ENCODE measurements at places on chromosomes 5 and 9. TPM values are rescaled to one million over a fixed set of nuclear protein-coding genes. Genes with fewer than 3 reads are reported as not detected.

DNA sequence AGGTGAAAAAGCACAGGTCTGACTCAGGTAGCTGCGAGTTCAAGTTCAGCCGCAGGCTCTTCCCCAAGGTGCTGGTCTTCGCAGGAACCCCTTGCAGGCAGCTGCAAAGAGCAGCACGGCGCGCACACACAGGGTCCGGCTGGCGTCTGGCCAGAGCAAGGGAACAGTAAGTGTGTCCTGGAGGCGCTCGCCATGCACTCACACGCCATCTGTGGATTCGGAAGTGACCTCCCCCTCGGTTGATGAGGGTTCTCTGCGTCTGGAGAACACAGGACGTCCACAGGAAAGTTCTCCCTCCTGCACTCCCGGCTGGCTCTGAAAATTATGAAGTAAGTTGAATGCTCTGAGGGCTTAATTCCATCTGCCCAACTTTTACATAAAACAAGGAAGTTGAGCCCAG lies 14.0 kb upstream of the EGFL7 start:
- no peak overlapping the region for H3K4me3 ChIP-seq
- H3K36me3 ChIP-seq = no peaks in the 10 kb centered on the region
- H3K27me3 ChIP-seq = no peaks in the 10 kb centered on the region
- no peak for DNase-seq
- H3K27ac ChIP-seq = peak overlapping the region; percentile 48
- H3K4me1 ChIP-seq = peaks cover 8% of the 10 kb centered on the region

DNA sequence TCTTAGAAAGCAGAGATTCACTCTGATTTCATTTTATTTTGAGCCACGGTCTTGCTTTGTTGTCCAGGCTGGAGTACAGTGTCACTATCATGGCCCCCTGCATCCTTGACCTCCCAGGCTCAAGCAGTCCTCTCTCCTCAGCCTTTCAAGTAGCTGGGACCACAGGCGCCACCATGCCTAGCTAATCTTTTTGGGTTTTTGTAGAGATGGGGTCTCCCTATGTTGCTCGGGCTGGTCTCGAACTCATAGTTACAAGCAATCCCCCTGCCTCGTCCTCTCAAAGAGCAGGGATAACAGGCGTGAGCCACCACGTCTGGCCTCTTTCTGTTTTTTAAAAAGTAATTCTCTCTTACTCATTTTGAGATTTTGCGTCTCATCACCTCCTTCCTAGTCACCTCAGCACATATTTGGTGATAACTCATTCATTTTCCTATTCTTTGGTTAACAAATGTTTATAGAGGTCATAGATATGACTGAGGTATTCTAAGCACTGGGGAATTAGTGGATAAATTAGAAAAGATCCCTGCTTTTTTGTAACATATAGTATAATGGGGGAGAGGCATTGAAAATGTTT lies 10.8 kb upstream of the DCP2 start:
- no peaks in the 10 kb centered on the region for H3K36me3 ChIP-seq
- no peaks in the 10 kb centered on the region for H3K27me3 ChIP-seq
- no peak overlapping the region for H3K27ac ChIP-seq

DNA sequence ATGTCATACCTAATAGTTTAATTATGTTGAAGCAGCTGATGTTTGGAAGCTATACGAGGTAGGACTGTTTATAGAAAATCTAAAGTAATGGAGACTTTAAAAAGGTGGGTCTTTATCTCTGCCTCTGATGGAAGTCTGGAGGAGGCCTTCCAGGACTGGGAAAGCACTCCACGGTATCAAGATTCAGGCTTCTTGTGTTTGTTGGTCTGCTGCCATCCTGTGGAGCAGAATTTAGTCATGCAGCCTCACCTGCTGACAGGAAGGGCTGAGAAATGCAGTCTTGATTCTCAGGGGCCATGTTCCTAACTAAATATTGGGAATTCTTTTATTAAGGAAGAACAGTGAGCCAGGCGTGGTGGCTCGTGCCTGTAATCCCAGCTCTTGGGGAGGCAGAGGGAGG lies 15.9 kb downstream of the SPDL1 start:
- H3K27me3 ChIP-seq = no peaks in the 10 kb centered on the region
- H3K4me3 ChIP-seq = no peak overlapping the region
- peaks cover 76% of the 10 kb centered on the region for H3K36me3 ChIP-seq
- H3K4me1 ChIP-seq = no peaks in the 10 kb centered on the region
- no peak for DNase-seq

DNA sequence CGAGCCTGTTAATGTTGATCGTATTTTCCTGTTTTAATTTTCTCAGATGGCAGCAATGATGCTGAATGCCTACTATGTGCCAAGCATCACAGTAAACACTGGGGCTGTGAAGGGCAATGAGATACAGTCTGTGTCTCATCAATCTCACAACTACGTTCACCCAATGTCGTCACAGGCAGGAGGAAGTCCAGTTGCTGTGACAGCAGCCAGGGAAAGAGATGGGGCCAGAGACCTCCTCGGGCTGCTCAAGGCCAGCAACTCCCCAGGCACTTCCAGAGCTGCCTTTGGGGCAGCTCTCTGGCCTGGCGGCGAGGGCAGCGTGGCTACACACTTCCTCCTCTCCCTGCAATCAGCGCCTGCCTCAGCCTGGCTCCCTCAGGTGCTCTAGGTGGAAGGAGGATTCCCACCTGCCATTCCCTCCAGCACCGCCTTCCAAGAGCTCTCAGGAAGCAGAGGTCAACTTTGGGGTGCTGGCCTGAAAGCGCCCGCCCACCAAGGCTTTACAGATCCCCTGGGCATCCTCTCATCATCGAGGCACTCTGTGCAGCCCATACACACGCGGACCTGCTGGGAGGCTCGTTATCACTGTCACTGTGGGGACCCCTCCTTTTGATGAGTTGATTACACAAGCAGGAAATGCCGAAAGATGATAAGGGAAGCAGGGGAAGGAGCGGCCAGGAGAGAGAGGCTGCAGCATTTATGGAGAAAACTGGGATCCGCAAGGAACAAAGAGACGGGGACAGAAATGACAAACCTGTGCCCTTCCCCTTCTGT lies 159.2 kb downstream of the ZDHHC21 start:
- no peak overlapping the region for H3K27ac ChIP-seq
- no peaks in the 10 kb centered on the region for H3K36me3 ChIP-seq
- no peak overlapping the region for H3K4me3 ChIP-seq

- no peaks in the 10 kb centered on the region for H3K36me3 ChIP-seq
- H3K4me3 ChIP-seq = no peak overlapping the region
- no peak for DNase-seq
- no peaks in the 10 kb centered on the region for H3K27me3 ChIP-seq
- H3K4me1 ChIP-seq = no peaks in the 10 kb centered on the region
- H3K27ac ChIP-seq = no peak overlapping the region
Observed at GRCh38 chr5:145908206-145908960, 28.0 kb upstream of the SH3RF2 start.

- peaks cover 9% of the 10 kb centered on the region for H3K4me1 ChIP-seq
- H3K27me3 ChIP-seq = no peaks in the 10 kb centered on the region
- H3K4me3 ChIP-seq = no peak overlapping the region
- H3K36me3 ChIP-seq = no peaks in the 10 kb centered on the region
- H3K27ac ChIP-seq = no peak overlapping the region
Observed at GRCh38 chr9:109886041-109886440, 106.0 kb downstream of the PALM2AKAP2 start.

PCDHAC2 gene
- total RNA-seq = 12.6 TPM

Measured in left lung (tissue), 14 donors.